ENCODE measurements at places on chromosomes 4 and X.

DNA sequence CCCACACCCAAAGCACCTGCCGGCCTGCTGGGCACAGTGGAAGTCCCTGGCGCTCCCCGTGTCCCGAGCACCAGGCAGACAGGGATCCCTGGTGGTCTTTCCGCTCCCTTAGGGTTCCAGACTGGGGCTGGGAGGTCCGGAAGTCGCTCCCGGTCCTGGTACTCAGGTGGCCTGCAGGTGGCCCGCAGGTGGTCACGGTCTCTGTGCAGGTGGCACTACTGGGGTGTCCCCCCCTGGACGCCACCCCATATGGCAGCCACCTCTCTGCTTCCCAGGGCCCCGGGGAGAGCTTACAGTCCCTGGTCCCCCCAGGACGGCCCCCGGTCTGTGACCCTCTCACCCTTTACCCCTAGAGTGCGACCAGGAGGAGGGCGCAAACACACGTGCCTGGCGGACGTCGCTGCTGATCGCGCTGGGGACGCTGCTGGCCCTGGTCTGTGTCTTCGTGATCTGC lies 13.6 kb downstream of the SLC25A6 start:
- DNase-seq: no peak

DNA sequence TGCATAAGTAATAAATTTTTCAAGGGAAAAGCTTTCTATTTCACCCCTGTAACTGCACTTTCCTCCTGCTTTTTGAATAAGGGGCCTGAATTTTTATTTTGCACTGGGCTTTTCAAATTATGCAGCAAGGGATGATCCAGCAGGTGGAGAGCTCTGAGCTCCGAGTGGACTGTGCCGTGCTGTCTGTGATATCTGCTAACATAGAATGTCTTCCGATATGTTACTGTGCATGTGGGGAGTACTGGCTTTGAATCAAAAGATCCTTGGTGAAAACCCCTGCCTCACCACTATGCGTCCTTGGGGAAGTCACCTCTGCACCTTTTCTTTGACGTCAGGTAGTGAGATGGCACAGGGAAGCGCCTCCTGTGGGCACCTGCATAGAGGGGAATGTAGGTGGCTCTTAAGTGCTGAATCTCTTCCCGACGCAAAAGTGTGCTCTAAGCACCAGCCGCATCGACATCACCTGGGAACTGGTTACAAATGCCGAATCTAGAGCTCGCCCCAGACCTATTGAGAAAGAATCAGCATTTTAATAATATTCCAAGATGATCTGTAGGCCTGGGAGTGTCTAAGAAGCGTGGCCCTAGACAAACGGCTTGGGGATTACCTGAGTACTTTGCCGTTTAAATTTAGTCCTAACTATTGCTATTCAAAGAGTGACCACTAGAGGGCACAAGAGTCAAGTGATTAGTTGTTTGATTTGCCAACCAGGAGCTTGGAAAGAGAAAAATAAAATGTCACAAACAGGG lies 19.2 kb upstream of the WFS1 start:
- peak; percentile 76 for DNase-seq

- DNase-seq: no peak
Observed at GRCh38 chrX:133189195-133189594, 29.0 kb downstream of the TFDP3 start.

DNA sequence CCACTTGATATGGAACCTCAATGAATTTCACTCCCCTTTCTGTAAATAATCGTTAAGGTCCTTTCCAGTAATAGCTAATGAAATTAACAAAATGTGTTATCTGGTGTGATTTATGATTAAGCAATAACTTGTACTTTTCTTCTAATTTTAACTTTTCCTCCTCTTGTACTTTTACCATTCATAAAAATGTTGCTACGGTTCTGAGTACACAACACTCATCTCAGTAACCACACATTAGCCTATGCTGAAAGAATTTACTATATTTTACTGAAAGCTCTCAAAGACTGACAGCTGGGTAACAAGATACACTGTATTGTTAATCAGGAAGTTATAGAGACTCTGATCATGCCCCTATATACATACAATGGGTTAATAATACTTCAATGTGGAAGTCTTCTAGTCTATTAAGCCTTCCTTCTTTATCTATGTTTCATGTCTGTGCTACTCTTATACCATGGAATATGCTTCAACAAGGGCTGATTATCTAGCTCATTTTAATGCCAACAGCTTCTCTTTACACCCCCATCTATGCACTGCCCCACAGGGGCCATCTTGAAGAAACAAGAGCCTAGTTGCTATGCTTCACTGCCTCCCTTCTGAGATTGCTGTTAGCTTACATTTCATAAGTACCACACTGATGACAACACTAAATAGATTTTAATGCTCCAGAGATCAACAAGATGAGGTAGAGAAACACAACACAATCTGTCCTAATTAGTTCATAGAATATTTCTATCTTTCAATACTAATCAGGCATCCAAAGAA lies 39.1 kb downstream of the LAMP2 start:
- DNase-seq: peak; percentile 16

DNA sequence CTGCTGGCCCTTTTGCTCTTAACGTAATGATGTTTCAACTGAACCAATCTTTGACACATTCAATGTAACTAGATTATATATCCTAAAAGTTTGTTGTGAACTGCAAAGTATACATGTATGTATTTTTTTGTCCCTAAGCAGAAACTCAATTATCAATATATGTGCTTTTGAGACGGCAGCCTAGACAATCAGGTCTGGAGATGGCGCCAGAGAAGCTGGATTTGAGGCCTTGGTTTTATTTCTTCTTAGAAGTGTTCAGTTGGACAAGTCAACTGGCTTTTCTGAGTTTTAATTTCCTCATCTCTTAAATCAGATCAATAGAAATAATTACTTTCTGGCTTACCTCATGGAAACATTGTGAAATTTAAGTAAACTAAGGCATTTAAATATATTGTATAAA lies 62.5 kb downstream of the DCAF8L1 start:
- no peak for DNase-seq

GRCh38 chrX:15973946-15974345 lies 119.3 kb upstream of the AP1S2 start:
- no peak for DNase-seq

- DNase-seq: no peak
Observed at GRCh38 chrX:103616676-103617186, 9.0 kb downstream of the TCEAL3 start.

GRCh38 chr4:2136726-2137125 lies 77.6 kb downstream of the NAT8L start:
- no peak for DNase-seq

DNA sequence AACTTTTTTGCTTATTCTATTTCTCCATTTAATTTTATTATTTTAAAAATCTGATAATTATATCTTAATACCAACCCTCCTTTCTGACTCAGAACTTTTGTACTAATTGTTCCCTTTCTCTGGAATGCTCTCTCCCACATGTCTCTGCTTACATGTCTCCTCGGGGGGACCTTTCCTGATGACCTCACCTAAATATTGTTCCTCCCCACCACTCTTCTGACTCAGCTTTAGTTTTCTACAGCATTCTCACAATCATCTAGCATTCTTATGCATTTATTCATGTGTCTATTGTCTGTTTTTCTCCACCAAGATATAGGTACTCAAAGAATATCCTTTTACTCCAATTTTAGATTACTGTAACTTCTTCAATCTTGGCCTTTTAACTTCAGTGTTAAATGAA lies 128.7 kb downstream of the MSL3 start:
- no peak for DNase-seq

DNA sequence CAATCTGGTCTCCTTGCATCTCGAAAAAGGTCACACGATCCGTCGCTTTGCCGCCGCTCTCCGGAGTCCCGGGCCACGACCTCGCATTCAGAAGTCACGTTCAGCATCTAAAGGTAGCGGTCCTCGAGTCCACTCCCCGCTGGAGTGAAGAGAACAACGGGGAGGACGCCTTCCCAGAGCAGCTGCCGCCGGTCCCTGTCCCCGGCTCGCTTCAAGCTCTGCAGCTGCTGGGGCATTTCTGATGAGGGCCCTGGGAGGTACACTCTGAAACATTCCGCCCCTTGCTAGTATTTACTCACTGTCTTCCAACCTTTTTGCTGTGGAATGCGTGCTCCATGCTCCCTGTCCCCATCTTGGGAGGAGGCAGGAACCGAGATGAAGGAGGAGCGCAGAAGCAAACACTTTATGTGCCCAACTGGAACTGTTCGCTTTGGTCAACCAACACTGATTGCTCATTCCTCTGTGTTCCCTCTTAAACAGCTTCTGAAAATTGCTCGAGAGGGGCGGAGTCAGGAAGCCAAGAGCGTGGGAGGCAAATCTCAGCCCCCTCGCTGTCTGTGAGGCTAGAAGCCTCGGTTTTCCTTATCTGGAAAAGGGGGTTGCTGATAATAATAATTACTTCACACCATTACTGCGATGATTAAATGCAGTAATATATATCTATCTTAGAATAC lies 6.4 kb upstream of the VAMP7 start:
- DNase-seq: no peak

- no peak for DNase-seq
Observed at GRCh38 chr4:3112201-3112600, 37.7 kb downstream of the HTT start.

DNA sequence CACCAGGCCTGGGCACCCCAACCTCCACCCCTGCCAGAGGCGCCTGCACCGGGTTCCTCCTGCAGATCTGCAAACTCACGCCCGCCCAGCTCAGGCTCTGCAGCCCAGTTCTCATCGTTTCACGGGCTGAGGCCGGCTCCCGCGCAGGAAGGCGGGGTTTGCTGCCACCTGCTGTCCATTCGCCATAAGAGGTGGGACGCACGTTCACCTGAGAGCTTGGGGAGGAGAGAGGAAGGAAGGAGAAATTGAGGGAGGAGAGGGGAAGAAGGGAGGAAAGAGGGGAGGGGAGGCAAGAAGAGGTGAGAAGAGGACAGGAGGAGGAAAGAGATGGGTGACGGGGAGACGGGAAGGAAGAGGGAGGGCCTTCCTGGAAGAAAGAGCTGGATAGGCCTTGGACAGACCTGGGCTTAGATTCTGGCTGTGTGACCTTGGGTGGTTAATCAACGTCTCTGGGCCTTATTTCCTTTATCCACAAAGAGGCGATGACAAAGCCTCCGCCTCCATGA lies 114.5 kb downstream of the ADRA2C start:
- DNase-seq: peak; percentile 72

GRCh38 chrX:104195013-104195412 lies 28.8 kb downstream of the FAM199X start:
- no peak for DNase-seq

DNA sequence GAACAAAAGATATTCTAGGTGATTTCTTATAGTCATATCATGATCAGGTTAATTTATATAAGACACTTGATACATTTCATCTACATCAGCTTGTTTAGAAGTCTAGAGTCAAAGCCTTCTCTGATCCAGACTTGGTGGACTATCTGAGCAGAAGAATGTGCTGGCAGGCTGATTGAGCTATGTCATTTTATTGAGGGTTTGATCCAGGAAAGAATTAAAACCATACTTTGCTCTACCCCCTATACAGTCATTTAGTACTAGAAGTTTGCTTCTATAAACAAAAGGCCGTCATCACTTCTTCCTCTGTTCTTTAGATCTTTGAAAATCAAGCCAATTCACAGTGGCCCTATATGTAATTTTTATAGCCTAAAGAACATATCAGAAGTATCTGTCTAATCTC lies 173.1 kb upstream of the PITX2 start:
- DNase-seq: no peak

Data from activated CD4-positive, alpha-beta T cell treated with anti-CD3 and anti-CD28 coated beads, Interleukin-2, amount 50 U/mL, for 16 hours (primary cell).